Activated T-helper 2 cell treated with anti-CD3 and anti-CD28 coated beads, Interferon-gamma antibody, Interleukin-2, Interleukin-4, amounts not matched to agents 10 μg/mL and 5 μg/mL and 100 μg/mL, durations not matched to agents 14 hours and 24 hours and 36 hours (primary cell): ENCODE measurements at places on chromosomes 7 and 10.

DNA sequence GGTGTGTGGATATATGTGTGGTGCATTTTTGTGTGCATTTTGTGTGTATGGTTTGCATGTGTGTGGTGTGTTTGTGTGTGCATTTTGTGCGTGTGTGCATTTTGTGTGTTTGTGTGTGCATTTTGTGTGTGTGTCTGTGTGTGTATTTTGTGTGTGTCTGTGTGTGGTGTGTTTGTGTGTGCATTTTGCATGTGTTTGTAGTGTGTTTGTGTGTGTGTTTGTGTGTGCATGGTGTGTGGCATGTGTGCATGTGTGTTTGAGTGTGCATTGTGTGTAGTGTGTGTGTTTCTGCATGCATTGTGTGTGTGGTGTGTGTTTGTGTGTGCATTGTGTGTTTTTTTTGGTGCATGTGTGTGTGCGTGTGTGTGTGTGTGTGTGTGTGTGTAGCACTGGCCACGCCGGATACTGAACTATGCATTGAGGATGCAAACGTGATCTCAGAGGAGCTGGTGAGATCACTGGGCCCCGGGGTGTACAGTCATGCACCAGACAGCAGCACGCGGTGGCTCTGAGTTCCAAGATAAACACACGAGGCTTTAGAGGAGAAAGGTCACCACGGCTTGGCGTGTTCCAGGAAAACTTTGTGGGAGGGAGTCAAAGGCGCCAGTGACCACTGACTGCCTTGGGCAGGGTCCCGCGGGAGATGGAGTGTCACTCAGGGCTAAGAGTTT is 106.6 kb upstream of the SHH start:
- DNase-seq = no peak

- no peak for DNase-seq
These were observed 15.3 kb downstream of the MRPL32 start for GRCh38 chr7:42947521-42947920.

DNA sequence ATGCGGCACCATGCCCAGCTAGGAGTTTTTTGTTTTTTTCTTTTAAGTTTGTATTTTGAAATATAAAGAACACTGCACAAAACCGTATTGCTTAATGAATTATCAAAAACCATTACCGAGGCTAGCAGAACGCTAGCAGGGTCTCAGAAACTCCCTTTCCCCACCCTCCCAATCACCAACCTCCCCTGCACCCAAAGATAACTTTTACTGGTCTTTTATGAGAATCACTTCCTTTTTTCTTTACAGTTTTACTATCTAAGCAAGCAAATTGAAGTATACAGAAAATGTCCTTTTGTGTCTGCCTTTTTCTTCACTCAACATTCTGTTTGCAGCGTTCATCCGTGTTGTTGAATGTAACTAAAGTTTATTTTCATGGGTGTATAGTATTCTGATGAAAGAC is 13.4 kb downstream of the HIP1 start:
- no peak for DNase-seq

- no peak for DNase-seq
These were observed 33.4 kb downstream of the FAM241B start for GRCh38 chr10:69663369-69663947.

- no peak for DNase-seq
These were observed 669.5 kb upstream of the GRM3 start for GRCh38 chr7:85974176-85974575.

DNA sequence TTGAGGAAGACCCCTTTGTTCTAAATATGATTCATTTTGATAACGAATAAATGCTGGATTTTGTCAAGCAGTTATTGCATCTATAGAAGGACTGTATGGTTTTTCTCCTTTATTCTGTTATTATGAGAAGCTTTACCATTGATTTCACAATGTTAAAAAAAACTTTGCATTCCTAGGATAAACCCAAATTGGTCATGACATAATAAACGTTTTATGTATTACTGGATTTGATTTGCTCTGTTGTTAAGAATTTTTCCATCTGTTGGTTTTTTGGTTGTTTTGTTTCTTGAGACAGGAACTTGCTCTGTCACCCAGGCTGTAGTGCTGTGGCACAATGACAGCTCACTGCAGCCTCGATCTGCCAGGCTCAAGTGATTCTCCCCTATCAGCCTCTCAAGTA is 2.2 kb upstream of the DNA2 start:
- no peak for DNase-seq

DNA sequence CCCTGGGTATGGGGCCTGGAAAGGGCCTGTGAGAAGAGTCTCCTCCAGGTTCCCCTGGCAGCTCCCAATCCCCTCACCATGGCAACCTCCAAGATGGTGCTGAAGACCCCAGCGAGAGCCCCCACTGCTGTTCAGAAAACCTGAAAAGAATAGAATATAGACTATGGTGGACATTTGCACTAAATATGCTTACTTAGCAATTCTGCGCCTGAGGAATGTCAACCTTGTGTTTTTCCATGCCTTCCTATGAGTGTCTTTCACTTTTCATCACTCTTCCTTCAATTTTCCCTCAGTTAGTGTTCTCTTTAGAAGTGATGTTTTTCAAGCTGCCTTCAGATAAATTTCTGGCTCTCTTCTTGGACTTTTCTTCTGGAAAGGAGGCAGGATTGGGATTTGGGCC is 589.2 kb downstream of the LRMDA start:
- DNase-seq = no peak

DNA sequence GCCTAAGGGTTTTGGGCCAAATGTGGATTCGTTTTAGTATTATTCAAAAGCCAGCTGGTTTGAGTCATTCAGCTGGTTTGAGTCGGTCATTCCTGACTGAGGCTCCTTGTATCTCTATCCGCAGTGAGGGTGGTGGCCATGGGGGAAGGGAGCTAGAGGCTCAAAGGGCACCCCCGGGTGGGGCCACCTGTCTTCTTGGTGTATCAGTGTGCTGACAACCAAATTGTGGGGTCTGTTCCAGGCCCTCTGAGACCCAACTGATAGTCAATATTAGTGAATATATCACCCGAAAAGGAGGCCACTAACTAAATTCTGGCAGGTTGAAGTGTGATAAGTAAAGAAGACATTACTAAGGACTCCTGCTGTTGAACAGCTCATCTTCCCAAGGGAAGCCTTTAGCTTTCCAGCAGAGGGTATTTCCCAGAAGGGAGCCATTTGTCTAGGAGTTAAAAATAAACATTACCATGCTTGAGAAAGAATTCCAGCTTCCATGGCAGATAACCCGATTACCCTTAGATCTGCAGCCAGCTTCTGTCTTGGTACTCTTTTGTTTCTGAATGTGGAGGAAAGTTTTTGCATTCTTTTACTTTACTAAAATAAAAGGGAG is 29.9 kb upstream of the DDX50 start:
- no peak for DNase-seq

DNA sequence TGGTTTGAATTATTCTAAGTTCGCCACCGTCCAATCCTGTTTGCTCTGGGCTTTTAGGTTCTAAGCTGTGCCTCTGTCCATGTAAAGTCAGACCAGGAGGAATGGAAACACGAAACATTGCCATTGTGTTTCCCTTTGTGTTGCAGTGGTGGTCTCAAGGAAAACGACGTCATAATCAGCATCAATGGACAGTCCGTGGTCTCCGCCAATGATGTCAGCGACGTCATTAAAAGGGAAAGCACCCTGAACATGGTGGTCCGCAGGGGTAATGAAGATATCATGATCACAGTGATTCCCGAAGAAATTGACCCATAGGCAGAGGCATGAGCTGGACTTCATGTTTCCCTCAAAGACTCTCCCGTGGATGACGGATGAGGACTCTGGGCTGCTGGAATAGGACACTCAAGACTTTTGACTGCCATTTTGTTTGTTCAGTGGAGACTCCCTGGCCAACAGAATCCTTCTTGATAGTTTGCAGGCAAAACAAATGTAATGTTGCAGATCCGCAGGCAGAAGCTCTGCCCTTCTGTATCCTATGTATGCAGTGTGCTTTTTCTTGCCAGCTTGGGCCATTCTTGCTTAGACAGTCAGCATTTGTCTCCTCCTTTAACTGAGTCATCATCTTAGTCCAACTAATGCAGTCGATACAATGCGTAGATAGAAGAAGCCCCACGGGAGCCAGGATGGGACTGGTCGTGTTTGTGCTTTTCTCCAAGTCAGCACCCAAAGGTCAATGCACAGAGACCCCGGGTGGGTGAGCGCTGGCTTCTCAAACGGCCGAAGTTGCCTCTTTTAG is 46.3 kb upstream of the DMBT1 start:
- no peak for DNase-seq
